ENCODE measurements at places on chromosomes 3 and 15. TPM values are rescaled to one million over a fixed set of nuclear protein-coding genes. Genes with fewer than 3 reads are reported as not detected.

The KLHL40 gene
- not detected for total RNA-seq

The ACVR2B gene
- 79.1 TPM for total RNA-seq

The MUC20 gene
- total RNA-seq = 2.3 TPM

The SLC28A1 gene
- total RNA-seq = not detected

The USF3 gene
- 19.7 TPM for total RNA-seq

The MTFMT gene
- 20.5 TPM for total RNA-seq

The NANOGP8 gene
- total RNA-seq = 0.34 TPM

The ZNF501 gene
- total RNA-seq = 5.3 TPM

The KNG1 gene
- not detected for total RNA-seq

The SPATA16 gene
- not detected for total RNA-seq

The SPATA12 gene
- total RNA-seq = not detected

The OR4F15 gene
- total RNA-seq = not detected

The CTXND1 gene
- total RNA-seq = 1.3 TPM

The ZKSCAN7 gene
- 21.0 TPM for total RNA-seq

The EFHB gene
- 1.2 TPM for total RNA-seq

The ULK3 gene
- total RNA-seq = 48.4 TPM

The CRTAP gene
- total RNA-seq = 147 TPM

The AQR gene
- total RNA-seq = 36.8 TPM

The EBLN2 gene
- total RNA-seq = 7.8 TPM

The RAB6B gene
- 15.5 TPM for total RNA-seq

The TJP1 gene
- 90.6 TPM for total RNA-seq

The LMCD1 gene
- 29.0 TPM for total RNA-seq

The FEZF2 gene
- 0.28 TPM for total RNA-seq

The FGD5 gene
- total RNA-seq = 0.27 TPM

The OSTN gene
- total RNA-seq = 0.75 TPM

The FURIN gene
- total RNA-seq = 15.7 TPM

The A4GNT gene
- total RNA-seq = not detected

The WDR93 gene
- not detected for total RNA-seq

The LRRC2 gene
- total RNA-seq = 0.12 TPM

The CCDC80 gene
- total RNA-seq = 49.8 TPM

The PLSCR1 gene
- 27.5 TPM for total RNA-seq

The SLC38A3 gene
- total RNA-seq = 1.8 TPM

The CLDN18 gene
- not detected for total RNA-seq

The SLC25A20 gene
- total RNA-seq = 5.7 TPM

The ITPKA gene
- 1.3 TPM for total RNA-seq

The AGBL1 gene
- total RNA-seq = 0.05 TPM

The AADACL2 gene
- total RNA-seq = not detected

The LMAN1L gene
- total RNA-seq = not detected

The AADAC gene
- total RNA-seq = not detected

The CSTA gene
- not detected for total RNA-seq

The CAMK2N2 gene
- total RNA-seq = 5.6 TPM

The EIF3J gene
- total RNA-seq = 128 TPM

The KCNMB3 gene
- 3.1 TPM for total RNA-seq

The TRIM42 gene
- not detected for total RNA-seq

The ZMYND10 gene
- 2.3 TPM for total RNA-seq

The SPINK8 gene
- not detected for total RNA-seq

The CHDH gene
- total RNA-seq = 3.0 TPM

The RTP1 gene
- total RNA-seq = not detected

The ITIH3 gene
- not detected for total RNA-seq

The CCDC39 gene
- total RNA-seq = not detected

The NPAP1 gene
- total RNA-seq = 0.30 TPM

The CCR3 gene
- total RNA-seq = not detected

The CLDN1 gene
- total RNA-seq = 0.14 TPM

The IL1RAP gene
- total RNA-seq = 5.4 TPM

The SLC35G2 gene
- 5.8 TPM for total RNA-seq

The TTLL13 gene
- total RNA-seq = 0.19 TPM
